ENCODE measurements at places on chromosomes 5 and 9.

DNA sequence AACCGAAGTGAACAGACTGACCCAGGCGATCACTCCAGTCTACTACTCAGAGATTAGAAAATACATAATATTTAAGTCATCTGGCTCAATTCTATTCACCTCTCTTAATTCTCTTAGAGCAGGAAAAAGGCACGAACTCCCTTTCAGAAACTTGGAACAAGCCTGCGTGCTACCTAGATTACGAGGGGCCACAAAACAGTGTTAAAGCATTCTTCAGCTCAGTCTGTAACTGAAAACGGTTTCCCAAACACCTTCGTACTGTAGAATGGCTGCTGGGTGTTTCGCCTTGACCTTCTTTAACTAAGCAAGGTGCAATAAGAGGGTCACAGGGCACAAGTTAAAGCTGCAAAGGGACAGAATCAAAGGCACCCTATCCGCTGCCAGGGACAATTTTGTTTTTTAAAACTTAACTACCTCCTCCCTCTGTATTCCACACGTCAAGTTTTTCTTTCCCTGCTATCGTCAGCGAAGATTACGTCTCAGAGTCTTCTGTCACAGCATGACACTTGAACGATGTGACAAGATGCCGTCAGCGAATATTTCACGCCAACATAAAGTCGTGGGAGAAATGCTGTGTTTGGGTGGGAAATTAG, 687 bp downstream of the LYSMD3 start:
- DNase-seq: no peak

DNA sequence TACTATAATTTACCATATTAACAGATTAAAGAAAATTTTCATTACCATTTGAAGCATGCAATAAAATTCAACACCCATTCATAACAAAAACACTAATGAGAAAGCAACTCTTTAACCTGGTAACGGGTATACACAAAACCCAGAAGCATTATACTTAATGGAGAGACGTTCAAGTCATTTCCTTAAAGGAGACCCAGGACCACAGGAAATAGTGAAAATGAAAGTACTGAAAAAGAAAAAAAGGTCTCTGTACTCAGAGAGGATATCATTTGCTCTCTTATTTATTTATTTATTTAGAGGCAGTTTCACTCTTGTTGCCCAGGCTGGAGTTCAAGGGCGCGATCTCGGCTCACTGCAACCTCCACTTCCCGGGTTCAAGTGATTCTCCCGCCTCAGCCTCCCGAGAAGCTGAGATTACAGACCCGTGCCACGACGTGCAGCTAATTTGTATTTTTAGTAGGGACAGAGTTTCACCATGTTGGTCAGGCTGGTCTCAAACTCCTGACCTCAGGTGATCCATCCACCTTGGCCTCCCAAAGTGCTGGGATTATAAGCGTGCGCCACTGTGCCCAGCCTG, 61.6 kb downstream of the SETX start:
- DNase-seq: peak; percentile 45

GRCh38 chr5:91049800-91050199, 333.3 kb downstream of the ARRDC3 start:
- DNase-seq: no peak

- DNase-seq: peak; percentile 75
Measured at GRCh38 chr9:130243015-130243881, 22.3 kb upstream of the HMCN2 start.

DNA sequence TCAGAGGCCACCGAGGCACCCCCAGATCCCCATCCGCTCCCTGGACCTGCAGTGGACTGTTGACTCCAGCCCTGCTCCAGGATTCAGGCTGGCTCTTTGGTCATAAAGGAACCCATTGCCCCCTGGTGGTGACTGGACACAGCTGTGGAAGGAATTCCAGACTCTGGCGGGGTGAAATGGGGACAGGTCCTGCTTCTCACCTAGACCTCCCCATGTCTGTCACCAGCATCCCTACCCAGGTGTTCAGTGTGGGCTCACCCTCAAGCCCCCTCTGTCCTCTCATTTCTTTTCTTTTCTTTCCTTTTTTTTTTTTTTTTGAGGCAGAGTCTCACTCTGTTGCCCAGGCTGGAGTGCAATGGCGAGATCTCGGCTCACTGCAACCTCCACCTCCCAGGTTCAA, 25.5 kb upstream of the STXBP1 start:
- DNase-seq: no peak

DNA sequence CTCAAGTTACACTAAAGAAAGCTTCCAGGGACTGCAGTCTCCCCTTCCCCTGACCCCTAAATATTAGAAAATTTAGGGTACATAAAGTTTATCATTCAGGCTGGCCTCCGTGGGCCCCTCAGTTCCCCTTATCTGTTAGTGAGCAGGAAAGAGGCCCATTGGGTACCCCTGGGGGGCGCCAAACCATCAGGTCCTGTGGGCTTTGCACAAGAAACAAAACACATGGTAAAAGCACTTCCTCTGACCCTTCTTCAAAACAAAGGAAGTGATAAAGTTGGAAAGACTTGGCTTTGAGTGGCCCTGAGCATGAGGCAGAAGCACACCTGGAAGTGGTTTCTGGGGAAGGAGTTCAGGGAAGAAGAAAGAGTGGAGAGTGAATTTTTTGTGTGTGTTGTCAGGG, 213.0 kb downstream of the SMARCA2 start:
- DNase-seq: peak; percentile 26

DNA sequence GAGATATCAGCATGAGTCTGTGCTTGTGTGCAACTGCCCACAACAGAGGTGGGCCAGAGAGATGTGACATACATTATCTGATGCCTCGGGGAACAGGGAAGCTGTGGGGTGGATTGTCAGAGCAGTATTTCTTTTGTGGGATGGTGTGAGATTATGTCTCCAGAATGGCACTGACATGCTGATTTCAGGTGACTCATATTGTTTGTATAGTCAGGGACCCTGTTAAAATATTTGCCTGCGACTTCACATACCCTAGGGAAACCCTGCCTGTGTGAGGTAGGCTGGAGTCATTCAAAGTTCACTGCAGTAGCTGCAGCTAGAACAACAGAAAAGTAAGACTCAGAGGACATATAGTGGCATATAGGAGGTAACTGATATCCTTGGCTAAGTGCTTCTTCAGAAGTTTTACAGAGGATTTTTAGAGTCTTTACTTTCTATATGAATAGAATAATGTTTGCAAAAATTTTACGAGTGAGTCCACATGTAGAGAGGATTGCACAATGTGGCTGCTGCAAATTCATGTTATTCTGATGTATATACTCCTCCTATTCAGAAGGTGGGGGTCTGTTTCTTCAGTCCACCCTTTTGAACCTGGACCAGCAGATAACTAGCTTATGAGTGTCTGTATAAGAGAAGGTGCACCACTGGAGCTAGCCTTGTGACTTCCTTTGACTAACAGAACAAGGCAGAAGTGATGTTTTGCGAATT, 89.3 kb downstream of the MACIR start:
- DNase-seq: no peak

DNA sequence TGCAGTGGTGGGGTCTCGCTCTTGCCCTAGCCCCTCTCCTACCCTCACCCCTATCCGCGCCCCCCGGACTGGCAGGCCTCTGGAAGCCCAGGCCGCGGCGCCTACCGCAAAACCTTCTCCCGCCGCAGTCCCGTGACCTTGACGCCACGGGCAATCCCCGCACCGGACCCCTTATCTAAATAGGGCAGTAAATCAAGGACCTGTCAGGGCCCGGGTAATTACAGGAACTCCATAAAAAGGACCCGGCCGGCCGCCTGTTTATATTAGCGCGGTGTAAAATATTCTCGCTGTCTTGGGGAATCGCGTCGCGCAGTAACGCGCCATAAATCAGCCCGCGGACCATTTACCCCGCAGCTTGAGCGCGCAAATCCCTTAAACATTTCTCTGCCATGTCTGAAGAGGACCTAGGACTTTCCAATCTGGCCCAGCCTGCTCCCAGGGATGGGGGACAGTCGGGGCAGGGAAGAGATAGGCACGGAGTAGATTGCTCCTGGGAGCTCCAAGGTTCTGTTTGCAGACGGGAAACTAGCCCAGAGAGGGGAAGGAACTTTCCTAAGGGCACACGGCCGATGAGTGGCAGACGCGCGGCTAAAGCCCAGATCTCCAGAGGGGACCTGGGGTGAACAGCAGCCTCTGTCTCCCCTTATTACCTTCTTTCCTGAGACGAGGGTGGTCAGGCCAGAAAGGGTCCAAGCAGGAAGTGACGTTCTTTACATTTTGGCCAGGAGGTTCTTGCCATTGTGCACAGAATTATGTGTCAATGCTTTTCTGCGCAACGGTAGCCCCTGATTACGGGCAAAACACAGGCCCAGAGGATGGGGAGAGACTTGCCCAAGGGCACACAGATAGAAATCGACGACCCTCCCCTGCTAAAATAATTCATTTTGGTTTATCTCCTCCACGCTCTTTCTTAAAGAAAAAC, 4.8 kb upstream of the HAND1 start:
- peak; percentile 47 for DNase-seq

DNA sequence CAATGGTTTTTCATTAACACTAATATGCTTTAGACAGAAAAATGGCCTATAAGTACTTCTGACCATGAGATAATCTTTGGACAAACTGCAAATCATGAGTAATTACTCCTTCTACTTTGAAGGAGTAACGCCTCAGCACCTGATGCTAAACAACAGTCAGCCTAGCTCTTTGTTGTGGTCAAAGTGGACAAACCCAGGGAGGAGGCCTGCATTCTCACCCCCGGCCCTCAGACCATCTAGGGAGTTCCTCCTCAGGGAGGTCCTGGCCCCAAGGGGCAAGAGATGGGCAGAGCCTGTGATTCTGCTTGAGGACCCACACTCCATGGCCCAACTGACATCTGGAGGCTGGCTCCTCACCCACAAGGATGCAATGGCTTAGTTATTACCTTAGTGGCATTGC, 48.2 kb upstream of the ANGPTL2 start:
- DNase-seq: no peak

- no peak for DNase-seq
Measured at GRCh38 chr5:149040421-149040820, 22.4 kb downstream of the SH3TC2 start.

DNA sequence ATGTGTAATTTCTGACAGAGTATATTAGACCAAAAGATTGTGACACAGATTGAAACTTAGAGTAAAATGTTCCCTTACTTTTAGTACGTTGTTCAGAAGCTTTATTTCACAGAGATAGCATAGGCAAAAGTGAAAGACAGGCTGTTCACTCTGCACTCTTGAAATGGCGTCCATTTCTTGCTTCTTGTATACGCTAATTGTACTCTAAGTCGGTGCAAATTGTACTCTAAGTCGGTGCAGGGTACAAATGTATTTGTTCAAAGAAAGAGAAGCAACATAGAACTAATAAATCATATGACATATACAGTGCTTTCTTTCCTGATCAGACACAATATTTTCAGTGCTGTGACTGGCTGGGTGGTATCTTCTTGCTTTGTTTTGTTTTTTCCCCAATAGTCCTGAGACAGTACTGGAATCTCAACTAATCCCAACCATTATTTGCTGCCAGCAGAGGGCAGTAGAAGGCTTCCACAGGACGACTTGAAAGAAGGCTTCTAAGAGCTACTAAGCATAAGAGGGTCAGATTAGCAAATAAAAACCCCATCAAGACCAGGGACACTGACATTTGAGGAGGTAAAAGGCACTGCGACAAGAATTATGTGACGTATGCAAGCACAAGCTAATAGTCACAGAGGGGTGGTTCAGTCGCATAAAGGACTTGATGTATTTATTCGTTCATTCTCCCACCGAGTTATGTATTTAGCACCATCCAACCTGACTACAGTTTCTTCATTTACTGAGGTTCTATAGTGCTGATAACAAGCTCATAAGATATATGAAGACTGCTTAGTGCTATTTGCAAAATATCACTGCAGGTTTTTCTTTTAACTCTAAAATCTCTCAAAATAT, 831.8 kb downstream of the TAF11L14 start:
- DNase-seq: peak; percentile 45

- DNase-seq: no peak
Measured at GRCh38 chr9:76107482-76107881, 217.0 kb downstream of the PCSK5 start.

GRCh38 chr9:83569326-83569725, 31.1 kb upstream of the FRMD3 start:
- no peak for DNase-seq

All from hematopoietic multipotent progenitor cell (in vitro differentiated cells).